ENCODE measurements at places on chromosomes 16 and 17.

DNA sequence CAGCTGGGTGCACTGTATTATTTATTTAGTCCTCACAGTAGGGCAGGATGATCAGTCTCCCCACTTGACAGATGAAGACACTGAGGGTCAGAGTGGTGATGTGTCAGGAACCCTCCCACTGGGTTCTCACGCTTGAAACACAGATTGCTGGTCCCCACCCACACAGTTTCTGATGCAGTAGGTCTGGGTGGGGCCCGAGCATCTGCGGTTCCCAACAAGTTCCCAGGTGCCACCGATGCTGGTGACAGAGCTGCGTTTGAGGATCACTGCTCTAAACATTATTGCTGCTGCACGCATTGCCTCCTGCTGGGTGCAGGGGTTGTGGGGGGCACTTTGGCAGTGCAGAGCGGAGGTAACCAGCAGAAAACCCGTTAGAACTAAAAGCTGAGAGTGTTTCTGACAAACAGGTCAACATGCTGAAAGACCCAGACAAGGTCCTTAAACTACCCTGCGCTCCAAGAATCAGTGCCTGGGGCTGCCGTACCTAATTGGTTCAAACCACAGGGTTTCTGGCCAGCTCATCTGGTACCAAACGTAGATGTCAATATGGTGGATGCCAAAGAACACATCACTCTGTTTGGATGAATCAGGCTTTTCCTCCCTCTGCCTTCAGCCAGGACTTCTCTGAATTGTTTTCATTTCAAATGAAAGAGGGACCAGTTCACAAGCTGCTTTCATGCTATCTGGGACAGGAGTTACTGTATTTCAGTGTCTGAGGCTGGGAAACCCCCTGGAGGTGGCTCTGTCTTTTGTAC is 76.0 kb downstream of the ABCC1 start:
- no peak for DNase-seq

GRCh38 chr17:38577645-38578173 is 28.0 kb downstream of the SRCIN1 start:
- no peak for DNase-seq

DNA sequence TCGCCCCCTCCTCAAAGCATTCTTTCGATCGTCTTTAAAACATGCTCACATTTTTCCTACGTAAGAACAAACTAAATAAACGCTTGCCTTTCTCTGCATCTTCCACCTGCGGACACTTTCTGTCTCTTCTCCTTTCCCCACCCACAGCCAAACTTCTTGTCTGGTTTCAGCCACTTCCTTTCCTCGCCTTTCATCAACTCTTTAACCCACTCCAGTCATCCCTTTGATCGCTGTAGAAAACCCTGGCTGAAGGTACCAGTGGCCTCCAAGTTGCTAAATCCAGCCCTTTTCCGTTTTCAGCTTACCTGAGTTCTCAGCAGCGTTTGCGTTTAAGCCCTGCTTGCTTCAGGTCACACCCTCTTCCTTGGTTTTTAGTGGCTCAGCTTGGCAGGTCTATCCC is 483 bp downstream of the RPA1 start:
- DNase-seq, result no peak

DNA sequence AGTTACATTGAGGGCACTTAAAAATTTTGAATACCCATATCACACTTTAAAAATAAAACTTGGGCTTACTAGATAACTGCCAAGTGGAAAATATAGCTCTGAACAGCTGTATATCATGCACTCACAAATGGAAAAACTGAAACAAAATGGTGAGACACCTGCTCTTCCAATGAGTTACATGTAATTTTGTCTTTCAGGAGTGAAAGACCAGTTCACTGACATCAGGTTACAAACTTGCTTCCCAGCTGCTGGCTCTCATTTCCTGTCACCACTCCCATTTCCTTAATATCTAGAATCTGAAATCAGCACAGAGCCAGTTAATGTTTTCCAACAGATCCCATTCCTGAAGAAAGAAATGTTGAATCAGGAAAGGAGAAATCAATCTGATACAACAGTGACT is 10.8 kb downstream of the CSNK2A2 start:
- DNase-seq, result no peak

GRCh38 chr17:18854956-18855355 is 3.0 kb upstream of the PRPSAP2 start:
- no peak for DNase-seq

Measured in NCI-H2227 treated with DMSO at 0.1 percent for 48 hours (cell line).